ENCODE measurements at places on chromosomes 1 and 21. TPM values are rescaled to one million over a fixed set of nuclear protein-coding genes. Genes with fewer than 3 reads are reported as not detected.

The XCL2 gene
- polyA plus RNA-seq: 0.56 TPM

The NFASC gene
- polyA plus RNA-seq: not detected

The TNFRSF25 gene
- 0.48 TPM for polyA plus RNA-seq

The OR2G2 gene
- not detected for polyA plus RNA-seq

The BRDT gene
- polyA plus RNA-seq: not detected

The KCNN3 gene
- polyA plus RNA-seq: not detected

The NECTIN4 gene
- polyA plus RNA-seq: 0.07 TPM

The HSPA6 gene
- 3.4 TPM for polyA plus RNA-seq

The BNIPL gene
- polyA plus RNA-seq: not detected

The CYB561D1 gene
- 1.4 TPM for polyA plus RNA-seq

The BRWD1 gene
- polyA plus RNA-seq: 12.1 TPM

The SMCP gene
- polyA plus RNA-seq: not detected

The C1orf159 gene
- polyA plus RNA-seq: 3.0 TPM

The PLD5 gene
- polyA plus RNA-seq: not detected

The SPRR2G gene
- polyA plus RNA-seq: not detected

DNA sequence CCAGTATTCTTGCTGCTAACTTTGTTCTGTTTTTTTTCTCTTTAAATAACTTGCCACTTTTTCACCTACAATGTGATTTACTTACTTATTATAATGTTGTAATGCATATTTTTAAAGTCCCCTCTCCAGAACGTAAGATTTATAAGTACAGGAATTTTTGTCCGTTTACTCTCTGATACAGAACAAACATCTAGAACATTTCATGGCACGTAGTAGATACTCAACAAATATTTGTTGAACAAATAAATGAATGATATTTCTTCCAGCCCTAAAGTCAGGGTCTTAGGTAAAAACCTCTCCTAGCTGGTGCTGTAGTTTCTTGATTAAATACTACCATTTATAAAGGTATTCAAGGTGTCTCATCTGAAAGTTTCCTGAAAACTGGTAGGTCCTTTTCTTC, 125.1 kb downstream of the ZBTB18 start:
- H3K4me3 ChIP-seq: no peak overlapping the region
- DNase-seq: no peak
- no peaks in the 10 kb centered on the region for H3K4me1 ChIP-seq
- H3K36me3 ChIP-seq: no peaks in the 10 kb centered on the region
- H3K27me3 ChIP-seq: no peaks in the 10 kb centered on the region

DNA sequence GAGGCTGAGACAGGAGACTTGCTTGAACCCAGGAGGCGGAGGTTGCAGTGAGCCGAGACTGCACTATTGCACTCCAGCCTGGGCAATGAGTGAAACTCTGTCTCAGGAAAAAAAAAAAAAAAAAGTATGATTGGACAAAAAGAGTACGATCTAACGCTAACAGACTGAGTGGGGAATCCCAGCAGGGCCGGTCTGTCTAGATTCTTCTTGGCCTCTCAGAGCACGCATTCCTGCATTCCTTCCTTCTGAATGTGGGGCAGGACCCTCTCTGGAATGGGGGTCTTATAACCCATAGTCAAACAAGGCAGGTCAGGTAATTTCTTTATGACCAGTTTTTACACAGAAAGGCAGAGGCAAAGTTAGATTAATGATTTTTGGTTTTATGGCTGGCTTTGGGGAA, 92.0 kb upstream of the PPM1J start:
- no peaks in the 10 kb centered on the region for H3K27me3 ChIP-seq
- H3K4me3 ChIP-seq: no peak overlapping the region
- no peak for DNase-seq
- H3K27ac ChIP-seq: no peak overlapping the region
- H3K36me3 ChIP-seq: no peaks in the 10 kb centered on the region

DNA sequence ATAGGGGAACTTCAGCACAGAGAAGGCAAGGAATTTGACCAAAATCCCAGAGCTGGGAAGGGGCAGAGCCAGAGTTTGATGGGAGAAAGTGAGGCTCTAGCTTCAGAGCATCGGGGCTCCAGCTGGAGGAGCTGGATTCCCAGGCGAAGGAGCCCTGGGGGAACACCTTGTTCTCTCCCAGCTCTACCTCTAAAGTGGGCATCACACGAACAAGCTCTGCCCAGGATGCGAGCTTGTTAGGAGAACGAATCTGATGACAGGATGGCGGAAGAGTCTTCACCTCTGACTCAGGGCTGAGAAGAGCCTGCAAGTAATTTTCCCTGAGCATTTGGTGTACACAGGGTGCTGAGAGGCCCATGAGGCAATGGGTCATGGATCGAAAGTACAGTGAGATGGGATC, 22.0 kb downstream of the TNNT2 start:
- no peak overlapping the region for H3K4me3 ChIP-seq
- H3K4me1 ChIP-seq: no peaks in the 10 kb centered on the region
- no peaks in the 10 kb centered on the region for H3K27me3 ChIP-seq
- no peak overlapping the region for H3K27ac ChIP-seq
- H3K36me3 ChIP-seq: no peaks in the 10 kb centered on the region

GRCh38 chr1:11784993-11785769, 20.6 kb downstream of the MTHFR start:
- no peak overlapping the region for H3K27ac ChIP-seq
- peak; percentile 68 for DNase-seq
- H3K27me3 ChIP-seq: no peaks in the 10 kb centered on the region
- peaks cover 15% of the 10 kb centered on the region for H3K36me3 ChIP-seq
- H3K4me1 ChIP-seq: peaks cover 29% of the 10 kb centered on the region

DNA sequence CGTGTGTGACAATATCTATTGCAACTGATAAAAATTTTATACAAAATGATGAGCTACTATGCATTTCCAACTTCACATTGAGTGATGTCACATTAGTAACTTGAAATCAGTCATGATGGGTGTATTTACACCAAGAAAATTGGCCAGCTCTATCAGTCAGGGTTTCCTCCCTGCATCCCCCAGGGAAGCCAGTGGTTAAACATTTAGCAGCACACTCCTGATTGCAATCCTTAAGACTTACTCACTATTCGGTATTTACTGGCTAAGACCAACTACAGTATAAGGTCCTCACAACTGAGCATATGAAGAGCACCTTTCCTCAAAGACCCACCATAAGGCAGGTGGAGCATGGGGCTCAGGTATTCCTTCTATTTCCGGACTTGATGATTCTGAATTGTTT, 41.3 kb upstream of the PTGFRN start:
- H3K4me3 ChIP-seq: no peak overlapping the region
- DNase-seq: no peak
- peaks cover 5% of the 10 kb centered on the region for H3K4me1 ChIP-seq
- no peaks in the 10 kb centered on the region for H3K27me3 ChIP-seq
- H3K27ac ChIP-seq: no peak overlapping the region
- H3K36me3 ChIP-seq: no peaks in the 10 kb centered on the region

DNA sequence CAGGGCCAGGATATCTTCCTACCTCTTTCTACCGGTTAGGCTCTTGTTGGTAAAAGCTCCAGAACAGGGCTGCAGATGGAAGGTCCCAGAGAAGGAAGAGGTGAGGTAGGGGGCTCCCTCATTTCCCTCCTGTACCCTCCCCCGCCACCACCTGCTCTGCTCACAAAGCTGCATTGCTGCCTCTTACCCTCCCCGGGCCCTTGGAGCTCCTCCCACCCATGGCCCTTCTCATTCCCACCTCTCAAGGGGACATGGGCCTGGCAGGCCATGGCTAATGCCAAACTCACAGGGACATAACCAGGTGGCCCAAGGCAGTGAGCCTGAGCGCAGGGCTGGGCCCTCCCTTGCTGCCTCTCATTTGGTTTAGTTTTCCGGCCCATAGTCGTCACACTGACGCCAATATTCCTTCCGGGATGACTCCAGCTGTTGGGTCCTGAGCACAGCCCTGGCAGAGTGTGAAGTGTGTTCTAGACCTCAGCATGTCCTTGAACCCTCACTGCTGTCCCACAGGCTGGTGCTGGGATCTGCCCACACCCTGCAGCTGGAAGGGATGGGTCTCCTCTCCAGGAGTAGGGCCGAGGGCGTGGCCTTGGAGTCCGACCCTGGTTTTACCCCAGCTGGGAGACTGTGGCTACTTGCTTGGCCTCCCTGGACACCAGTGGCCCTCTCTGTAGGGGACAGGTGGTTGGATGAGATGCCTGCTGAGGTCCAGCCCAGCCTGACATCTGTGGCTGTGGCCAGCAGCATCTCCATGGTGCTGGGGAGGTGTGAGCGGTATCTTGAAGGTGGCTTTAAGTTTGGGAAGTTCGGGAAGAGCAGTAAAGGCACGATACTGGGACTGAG, 104.6 kb downstream of the ARHGEF10L start:
- H3K27me3 ChIP-seq: no peaks in the 10 kb centered on the region
- peak overlapping the region; percentile 8 for H3K27ac ChIP-seq
- DNase-seq: no peak
- H3K4me1 ChIP-seq: peaks cover 20% of the 10 kb centered on the region
- H3K4me3 ChIP-seq: no peak overlapping the region

DNA sequence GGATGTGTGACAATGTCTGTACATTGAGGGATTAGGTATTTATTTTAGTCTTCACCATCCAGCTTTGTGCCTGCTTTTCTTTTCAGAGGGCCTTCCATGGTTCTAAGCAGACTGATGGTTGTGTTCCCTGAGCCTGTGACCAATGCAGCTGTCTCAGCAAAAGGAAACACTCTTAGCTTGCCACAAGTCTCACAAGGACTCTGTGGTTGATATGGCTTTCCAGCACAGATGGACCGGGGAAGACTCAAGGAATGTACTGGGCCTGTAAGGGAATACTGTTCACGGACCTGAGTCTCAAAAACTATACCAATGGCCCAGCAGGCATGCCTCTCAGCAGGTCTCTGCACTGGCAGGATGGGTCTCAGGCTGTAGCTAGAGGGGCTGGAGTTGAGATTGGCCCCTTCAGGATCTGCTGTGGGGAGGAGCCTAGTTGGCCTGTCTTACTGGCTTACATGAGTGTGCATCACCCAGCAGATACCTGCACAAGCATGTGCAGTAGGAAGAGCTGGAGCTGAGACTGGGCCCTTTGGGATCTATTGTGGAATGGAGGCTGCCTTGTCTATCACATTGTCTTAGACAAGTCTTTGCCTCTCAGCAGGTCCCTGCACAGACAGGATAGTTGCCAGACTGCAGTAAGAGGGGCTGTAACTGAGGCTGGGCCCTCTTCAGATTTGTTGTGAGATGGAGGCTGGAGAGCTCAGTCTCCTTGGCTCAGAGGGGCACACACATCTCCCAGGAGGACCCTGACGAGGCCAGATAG, 52.0 kb upstream of the PDC start:
- DNase-seq: no peak
- H3K27me3 ChIP-seq: no peaks in the 10 kb centered on the region
- peak overlapping the region; percentile 46 for H3K4me3 ChIP-seq
- peaks cover 20% of the 10 kb centered on the region for H3K4me1 ChIP-seq
- peak overlapping the region; percentile 88 for H3K27ac ChIP-seq
- H3K36me3 ChIP-seq: no peaks in the 10 kb centered on the region

DNA sequence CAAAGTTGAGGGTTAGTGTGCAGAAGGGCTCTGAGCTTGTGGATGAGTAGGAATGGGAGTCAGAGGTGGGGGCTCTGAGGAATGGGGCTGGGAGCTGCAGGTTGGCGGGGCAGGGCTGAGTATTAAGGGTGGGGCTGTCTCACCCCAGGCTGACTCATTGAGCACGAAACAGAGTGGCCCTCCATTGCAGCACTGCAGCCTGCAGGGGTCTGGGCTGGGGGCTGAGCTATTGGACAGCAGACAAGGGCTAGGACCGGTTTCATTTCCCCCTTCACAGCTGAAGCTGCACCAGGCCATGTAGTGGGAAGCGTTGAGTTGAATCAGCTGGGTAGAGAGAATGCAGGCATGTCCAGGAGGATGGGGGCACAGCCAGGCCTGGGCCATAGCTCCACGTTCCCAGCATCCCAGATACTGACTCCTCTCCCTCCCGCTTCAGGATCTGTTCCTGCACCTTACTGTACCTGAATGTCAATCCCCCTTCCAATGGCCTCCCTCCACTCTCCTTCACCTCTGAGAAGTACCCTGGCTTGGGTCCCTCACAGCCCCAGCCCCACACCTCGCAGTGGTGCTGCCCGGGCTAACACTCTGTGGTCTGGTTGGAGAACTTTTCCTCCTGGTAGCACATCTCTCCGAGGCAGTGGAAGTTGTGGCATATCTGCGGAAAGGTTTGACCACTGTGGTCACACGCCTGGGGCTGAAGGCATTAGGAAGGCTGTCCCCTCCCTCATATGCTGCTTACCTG, 4.4 kb upstream of the INPP5B start:
- H3K27me3 ChIP-seq: no peaks in the 10 kb centered on the region
- no peak overlapping the region for H3K27ac ChIP-seq
- H3K36me3 ChIP-seq: no peaks in the 10 kb centered on the region
- no peak overlapping the region for H3K4me3 ChIP-seq
- peaks cover 23% of the 10 kb centered on the region for H3K4me1 ChIP-seq
- DNase-seq: peak; percentile 9

GRCh38 chr1:174105086-174105485, 54.2 kb upstream of the RABGAP1L start:
- H3K4me3 ChIP-seq: no peak overlapping the region
- H3K36me3 ChIP-seq: no peaks in the 10 kb centered on the region
- DNase-seq: no peak
- no peaks in the 10 kb centered on the region for H3K4me1 ChIP-seq
- H3K27ac ChIP-seq: no peak overlapping the region
- H3K27me3 ChIP-seq: no peaks in the 10 kb centered on the region

- H3K27ac ChIP-seq: no peak overlapping the region
- no peaks in the 10 kb centered on the region for H3K27me3 ChIP-seq
- H3K4me1 ChIP-seq: no peaks in the 10 kb centered on the region
- no peak for DNase-seq
Observed at GRCh38 chr1:39326836-39327235, 122.3 kb downstream of the MACF1 start.

GRCh38 chr1:174954671-174955669, 44.8 kb upstream of the CACYBP start:
- DNase-seq: no peak
- H3K36me3 ChIP-seq: peaks cover 6% of the 10 kb centered on the region
- H3K4me1 ChIP-seq: peaks cover 34% of the 10 kb centered on the region
- H3K4me3 ChIP-seq: no peak overlapping the region

DNA sequence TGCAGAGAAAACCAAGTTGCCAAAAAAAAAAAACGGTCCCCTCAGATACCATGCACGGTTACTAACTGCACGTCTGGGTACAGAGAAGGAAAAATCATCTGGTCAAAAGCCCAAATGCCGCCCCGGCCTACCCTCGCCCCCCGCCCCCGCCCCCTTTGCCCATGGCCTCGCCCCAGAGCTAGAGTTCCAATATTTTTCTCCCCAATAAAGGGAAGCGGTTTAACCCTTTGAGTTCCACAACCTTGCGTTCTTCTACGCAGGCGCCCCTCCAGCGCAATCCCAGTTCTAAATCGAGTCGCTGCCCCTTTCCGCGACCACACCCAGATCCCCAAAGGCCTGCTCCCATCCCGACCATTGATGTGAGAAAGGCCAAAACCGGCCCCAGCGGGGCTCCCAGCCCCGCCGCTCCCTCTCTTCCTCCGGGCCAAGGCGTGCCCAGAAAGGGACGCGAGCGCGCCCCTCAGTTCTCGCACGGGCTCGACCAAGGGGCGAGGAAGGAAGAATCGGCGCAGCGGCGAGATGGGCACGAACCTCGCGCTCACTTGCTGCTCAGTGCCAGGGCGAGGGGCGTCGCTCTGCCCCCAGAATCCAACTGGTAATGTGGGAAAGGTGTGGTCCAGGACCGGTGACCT, 797 bp downstream of the WDR47 start:
- H3K27ac ChIP-seq: peak overlapping the region; percentile 88
- H3K27me3 ChIP-seq: no peaks in the 10 kb centered on the region
- H3K4me1 ChIP-seq: peaks cover 13% of the 10 kb centered on the region
- no peaks in the 10 kb centered on the region for H3K36me3 ChIP-seq
- H3K4me3 ChIP-seq: peak overlapping the region; percentile 88
- DNase-seq: no peak
